ENCODE measurements at places on chromosomes 1 and 21.
A peak's percentile ranks its signal among the peaks of the same experiment; 100 is the strongest.

- no peak for DNase-seq
Observed at GRCh38 chr1:97791251-97791650, 129.6 kb downstream of the DPYD start.

GRCh38 chr1:168321945-168322344, 41.3 kb downstream of the TBX19 start:
- DNase-seq: no peak

GRCh38 chr1:40251456-40251855, 3.7 kb downstream of the TMCO2 start:
- no peak for DNase-seq

DNA sequence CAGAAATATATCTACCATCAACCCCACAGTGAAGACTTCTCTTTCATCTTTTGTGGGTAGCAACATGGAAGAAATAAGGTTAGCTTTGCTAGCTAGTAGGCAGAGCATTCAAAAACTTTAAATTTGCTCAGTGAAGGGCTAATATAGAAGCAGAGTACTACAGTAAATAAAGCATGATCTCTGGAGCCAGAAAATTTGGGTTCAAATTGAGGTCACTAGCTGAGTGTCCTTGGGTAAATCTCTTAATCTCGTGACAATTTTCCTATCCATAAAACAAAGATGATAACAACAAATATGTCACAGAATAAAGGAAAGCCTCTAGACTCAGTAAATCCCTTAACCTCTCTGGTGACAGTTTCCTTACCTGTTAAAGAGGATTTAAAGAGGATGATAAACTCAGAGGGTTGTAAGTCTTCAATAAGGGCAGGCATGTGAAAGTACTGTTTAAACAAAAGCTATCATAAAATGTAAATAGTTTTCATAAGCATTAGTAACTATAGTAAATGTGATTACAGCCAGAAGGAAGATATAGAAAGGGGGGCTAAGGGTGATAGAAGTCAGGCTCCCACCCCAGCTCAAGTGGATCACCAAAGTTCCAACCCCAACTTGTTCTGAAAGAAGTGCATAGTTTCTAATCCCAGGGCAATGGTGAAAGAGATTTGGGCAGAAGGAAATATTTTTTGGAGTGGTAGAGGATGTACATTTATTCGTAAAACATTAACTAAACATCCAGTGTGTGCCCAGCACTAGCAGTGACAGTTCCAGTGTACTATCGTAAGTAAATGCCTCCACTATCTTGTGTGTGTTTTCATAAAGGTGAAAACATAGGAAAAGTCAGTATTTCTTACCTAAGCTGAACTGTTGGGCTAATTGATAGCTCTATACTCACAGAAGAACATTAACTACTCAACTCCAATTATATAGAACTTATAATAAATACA, 24.8 kb downstream of the TM2D1 start:
- DNase-seq: no peak

DNA sequence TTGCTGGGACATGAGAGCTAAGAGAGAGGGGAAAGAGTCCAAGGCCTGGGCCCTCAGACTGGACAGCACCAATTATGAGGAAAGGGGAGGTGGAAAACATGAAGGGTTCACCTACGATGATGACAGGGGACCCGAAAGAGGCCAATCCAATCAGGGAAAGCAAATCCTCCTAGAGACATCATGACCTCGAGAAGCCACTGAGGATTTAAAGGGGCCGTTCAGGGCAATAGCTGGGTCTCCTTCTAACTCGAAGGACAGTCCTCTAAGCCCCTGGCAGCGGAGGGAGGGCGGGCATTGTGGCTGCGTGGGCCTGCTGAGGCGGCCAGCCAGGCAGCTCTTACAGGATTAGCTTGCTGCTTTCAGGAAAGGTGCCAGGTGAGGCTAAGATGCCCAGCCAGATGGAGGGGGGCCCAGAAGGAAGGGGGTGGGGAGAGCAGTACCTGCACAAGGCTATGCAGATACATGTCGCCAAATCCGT, 7.4 kb downstream of the MEF2D start:
- DNase-seq: no peak

- no peak for DNase-seq
Observed at GRCh38 chr1:209876078-209876800, 48.5 kb downstream of the UTP25 start.

DNA sequence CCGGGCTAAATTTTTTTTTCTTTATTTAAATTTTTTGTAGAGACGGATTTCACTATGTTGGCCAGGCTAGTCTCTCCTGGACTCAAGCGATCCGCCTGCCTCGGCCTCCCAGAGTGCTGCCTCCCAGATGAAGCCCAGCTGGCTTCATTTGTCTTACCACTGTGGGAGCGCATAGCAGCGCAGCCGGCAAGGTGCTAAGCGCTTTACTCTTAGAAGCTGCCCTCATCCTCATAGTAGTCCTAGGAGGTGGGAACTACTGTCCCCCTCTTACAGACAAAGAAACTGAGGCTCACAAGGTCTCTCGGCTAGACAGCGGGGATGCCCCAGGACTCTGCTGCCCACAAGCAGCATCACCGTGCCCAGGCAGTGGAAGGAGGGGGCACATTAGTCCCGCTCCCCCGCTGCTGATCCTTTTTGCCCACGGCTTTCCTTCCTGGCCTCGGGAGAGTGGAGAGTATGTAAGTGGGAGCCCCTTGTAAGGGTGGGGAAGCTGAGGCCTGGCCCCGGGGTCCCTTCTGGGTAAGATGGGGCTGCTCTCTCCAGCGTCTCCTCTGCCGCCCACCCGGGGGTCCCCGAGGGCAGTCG, 726 bp downstream of the TMEM54 start:
- no peak for DNase-seq

GRCh38 chr1:11768821-11769220, 6.8 kb downstream of the C1orf167 start:
- DNase-seq: no peak

GRCh38 chr1:17405898-17406759, 33.3 kb downstream of the RCC2 start:
- peak; percentile 22 for DNase-seq

GRCh38 chr1:197706601-197707000, 68.7 kb downstream of the DENND1B start:
- no peak for DNase-seq

GRCh38 chr1:201790261-201790660, 38.7 kb upstream of the IPO9 start:
- no peak for DNase-seq

GRCh38 chr1:229657993-229658755, 32.1 kb downstream of the URB2 start:
- DNase-seq: no peak

DNA sequence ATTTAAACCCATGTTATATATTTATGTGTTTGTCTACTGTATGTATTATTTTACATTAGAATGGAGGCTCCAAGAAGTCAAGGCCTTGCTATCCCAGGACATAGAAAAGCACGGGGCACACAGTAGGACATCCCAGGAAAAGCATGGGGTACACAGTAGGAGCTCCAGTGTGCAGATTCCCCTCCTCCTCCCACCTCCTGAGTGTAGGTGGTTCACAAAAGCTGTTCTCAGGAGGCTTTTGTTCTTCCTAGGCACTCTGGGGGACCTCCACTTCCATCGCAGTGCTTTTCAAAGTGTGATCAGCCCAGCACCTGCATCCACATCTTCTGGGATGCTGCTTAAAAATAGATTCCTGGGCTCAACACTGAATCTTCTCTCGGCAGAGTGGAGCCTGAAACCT, 30.8 kb upstream of the VTCN1 start:
- DNase-seq: no peak

DNA sequence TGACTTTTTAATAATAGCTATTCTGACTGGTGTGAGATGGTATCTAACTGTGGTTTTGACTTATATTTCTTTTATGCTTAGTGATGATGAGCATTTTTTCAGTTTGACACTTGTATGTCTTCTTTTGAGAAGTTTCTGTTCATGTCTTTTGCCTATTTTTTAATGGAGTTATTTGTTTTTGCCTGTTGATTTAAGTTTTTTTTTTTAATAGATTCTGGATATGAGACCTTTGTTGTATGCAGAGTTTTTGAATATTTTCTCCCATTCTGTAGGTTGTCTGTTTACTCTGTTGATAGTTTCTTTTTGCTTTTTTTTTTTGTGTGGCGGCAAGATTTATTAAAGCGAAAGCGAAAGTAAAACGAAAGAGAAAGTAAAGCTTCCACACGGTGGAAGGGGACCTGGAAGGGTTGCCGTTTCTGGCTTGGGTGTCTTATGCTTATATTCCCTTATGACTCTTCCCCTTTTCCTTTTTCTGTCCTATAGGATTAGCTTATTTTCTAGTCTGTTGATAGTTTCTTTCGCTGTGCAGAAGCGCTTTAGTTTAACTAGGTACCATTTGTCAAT, 67.6 kb downstream of the TBX19 start:
- DNase-seq: no peak

GRCh38 chr1:37035796-37036666, 1.7 kb upstream of the GRIK3 start:
- DNase-seq: no peak

DNA sequence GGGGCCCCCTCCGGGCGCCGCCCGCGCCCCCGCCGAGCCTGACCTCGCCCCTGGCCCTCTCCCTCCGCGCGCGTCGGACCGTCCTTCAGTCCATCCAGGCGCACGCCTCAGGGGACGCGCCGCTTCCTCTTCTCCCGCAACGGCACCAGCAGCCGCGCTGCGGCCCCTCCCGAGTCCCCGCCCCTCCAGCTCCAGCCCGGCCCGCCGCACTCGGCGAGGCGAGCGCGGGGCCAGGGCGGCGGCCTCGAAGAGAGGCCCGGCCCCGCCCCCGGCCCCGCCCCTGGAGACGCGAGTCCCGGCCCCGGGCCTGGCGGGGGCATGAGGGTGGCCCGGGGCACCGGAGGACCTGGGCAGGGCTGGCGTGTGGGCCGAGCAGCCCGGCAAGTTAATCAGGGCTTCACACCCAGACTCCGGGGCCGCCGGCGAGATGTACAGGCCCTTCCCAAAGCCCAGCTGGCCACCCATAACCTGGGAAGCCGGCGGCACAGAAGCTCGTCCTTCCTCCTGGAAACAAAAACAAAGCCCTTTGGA, at the start of gene IGSF3:
Gene IGSF3, minus strand, starts transcription at position 159 of the 531 bp plus-strand sequence. CDS start 1,407 bp downstream, outside the sequence.
- peak; percentile 41 for DNase-seq

DNA sequence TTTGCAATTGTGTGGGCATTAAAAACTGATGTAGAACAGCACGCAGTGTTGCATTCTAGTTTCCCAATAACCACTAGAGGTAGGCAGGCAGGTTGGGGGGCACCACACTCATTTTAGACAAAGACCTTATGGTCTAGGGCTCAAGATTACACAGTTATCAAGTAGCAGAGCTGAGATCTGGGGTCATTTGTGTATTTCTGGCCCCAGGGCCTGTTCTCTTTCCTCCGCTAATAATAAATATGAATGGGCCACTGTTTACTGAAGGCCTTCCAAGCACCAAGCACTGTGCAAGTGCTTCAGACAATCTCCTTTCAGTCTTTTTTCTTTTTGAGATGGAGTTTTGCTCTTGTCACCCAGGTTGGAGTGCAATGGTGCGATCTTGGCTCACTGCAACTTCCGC, 23.9 kb downstream of the LDLRAD2 start:
- no peak for DNase-seq

- no peak for DNase-seq
Observed at GRCh38 chr21:45525153-45525909, 16.9 kb downstream of the SLC19A1 start.

GRCh38 chr1:17799642-17800041, 44.5 kb downstream of the ACTL8 start:
- DNase-seq: no peak

GRCh38 chr1:217968085-217968484, 317.0 kb upstream of the RRP15 start:
- no peak for DNase-seq

- no peak for DNase-seq
Observed at GRCh38 chr1:185585770-185586169, 148.4 kb upstream of the HMCN1 start.

GRCh38 chr1:227369102-227369760, 50.9 kb upstream of the CDC42BPA start:
- DNase-seq: no peak

DNA sequence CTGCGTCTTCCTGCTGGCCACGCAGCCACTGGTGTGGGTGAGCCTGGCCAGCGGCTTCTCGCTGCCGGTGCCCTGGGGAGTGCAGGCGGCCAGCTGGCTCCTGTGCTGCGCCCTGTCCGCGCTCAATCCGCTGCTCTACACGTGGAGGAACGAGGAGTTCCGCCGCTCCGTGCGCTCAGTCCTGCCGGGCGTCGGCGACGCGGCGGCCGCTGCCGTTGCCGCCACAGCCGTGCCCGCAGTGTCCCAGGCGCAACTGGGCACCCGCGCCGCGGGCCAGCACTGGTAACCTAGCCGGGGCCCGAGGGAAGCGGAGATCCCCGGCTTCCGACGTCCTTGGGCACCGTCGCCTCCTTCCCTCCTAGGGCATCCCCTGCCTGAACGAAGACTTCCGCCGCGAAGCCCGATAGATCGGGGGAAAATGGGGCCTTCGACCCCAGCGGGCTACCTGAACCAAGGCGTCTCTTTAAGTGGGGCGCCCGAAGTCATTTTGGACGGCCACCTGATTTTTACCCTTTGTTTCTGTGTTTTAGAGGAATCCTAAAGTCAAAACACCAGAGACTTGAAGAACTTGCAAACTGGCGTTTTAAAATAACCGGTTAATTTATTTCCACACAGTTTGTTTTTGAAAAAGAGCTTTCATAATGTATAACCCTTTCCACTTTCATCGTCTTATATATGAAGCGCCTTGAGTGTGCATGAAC, 2.0 kb downstream of the GPR88 start:
- no peak for DNase-seq

GRCh38 chr1:21341517-21342078, 51.3 kb upstream of the ECE1 start:
- no peak for DNase-seq

DNA sequence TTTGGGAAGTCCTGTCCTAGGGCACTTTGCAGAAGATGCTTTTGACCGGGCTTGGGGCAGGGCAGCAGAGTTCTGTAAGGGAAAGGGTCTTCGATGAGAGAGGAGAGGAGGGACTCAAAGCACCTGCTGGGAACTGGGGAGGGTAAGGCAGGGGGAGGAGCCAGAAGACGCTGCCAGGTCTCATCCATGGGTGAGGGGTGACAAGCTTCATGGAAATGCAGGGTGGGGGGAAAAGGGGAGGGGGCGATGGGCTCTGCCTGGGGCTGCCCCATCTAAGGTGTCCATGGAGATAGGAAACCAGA, 20.9 kb upstream of the C2CD2 start:
- DNase-seq: no peak

GRCh38 chr1:175757381-175758015, 14.1 kb upstream of the TNR start:
- DNase-seq: no peak

GRCh38 chr1:110348771-110349170, 9.6 kb downstream of the RBM15 start:
- DNase-seq: no peak

- DNase-seq: no peak
Observed at GRCh38 chr1:44632598-44632997, 41.7 kb downstream of the TMEM53 start.

GRCh38 chr1:233587958-233588799, 25.7 kb upstream of the KCNK1 start:
- no peak for DNase-seq

Data from stimulated activated CD4-positive, alpha-beta T cell treated with anti-CD3 and anti-CD28 coated beads, Interleukin-15, amount 100 ng/mL, for 1 hour (primary cell).